ENCODE measurements at places on chromosomes 16 and 17.

GRCh38 chr17:11122908-11123307, 118.1 kb upstream of the SHISA6 start:
- no peak for DNase-seq

GRCh38 chr17:18946536-18946935, 5.4 kb upstream of the SLC5A10 start:
- DNase-seq: no peak

- no peak for DNase-seq
Measured at GRCh38 chr17:53492532-53492931, 330.2 kb upstream of the KIF2B start.

DNA sequence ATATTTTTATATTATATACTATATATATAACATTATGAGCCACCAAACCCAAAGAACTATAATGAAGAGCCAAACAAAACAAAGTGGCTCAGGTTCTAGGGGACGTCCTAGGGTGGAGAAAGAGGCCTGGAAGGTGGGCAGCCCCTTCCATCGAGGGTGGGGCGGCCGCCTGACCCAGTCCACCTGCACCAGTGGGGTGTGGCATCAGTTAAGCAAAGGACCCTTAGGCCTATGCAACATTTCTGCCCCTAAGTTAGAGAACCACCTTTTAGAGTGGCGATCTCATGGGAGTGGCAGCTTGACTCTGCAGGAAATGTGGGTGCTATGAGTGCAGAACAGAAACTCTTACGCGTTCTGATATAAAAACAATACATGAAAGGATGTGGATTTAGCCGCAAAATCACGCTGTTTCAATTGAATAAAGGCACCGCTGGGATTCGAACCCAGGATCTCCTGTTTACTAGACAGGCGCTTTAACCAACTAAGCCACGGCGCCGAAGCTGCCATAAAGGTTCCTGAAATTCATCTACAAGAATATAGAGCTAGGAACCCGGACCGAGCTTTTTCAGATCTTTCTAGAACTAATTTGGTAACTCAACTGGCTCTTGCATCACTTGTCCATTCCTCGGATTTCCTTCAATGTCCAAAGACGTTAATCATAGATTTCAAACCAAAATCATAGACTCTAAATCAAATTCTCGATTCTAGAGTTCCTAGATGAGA, 15.6 kb upstream of the AURKB start:
- DNase-seq: peak; percentile 62

DNA sequence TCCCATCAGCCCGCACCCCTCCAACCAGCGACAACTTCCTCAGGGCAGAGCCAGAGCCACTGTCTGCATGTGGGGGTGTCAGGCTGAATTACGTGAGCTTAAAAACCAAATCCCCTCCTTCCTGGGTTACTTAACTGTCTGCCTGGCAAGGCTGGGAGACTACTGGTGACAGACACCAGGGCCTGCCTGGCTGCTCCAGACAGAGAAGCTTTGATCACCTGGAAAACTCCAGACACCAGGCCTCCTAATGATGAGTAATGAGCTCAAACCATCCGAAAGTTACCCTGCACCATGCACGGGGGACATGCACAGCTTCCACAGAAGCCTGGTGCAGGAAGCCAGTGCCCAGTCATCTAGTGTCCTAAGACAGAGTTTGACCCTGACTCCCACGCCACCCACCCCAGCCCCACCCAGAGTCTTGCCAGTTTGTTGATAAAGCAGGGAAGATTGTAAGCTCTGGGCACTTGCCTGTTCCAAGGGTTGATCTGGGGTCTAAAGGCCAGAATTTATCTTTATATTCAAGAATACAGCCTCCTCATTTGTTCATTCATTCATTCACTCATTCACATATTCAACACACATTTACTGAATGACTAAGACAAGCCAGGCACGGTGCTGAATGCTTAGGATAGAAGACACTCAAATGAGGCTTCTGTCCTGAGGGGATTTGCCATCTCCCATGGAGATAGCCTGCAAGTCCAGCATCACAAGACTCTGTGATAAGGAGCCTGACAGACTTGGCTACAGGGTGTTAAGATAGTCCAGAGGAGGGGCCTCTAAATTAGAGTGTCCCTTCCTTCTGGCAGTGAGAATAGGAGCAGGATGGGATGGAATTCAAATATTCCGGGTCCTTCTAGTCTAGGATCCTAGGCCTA, 7.2 kb upstream of the CCDC182 start:
- no peak for DNase-seq

DNA sequence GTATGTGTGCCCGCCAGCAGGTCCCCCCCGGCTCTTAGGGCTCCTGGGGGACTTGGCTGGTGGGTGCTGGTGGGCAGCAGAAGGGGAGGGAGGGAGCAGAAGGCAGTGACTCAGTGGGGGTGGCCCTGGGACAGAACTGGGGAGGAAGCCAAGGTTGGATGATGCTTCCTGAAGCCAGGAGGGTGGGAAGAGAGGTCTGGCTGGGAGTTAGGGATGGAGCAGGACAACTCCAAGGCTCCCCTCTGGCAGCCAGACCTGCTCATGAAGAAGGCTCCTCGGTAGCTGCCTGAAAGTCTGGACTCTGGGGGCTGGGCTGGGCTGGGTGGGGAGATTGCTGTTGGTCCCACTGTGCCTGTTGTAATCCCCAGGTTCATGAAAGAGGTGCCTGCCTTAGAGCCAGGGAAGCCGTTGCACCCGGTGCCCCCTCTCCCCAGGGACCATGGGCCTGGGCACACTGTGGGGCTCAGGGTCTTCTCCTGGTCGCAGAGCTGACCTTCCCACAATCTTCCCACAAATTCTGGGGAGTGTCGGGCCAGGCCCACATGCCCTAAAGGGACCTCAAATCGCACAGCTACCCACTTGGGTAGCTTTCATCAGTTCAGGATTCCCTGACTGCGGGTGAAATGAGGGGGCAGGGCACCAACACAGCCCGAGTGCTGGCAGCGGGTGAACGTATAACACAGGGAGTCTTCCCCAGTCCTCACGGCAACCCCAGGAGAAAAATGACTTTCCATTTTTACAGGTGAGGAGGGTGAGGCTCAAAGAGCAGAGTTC, 1.1 kb upstream of the PLEKHG4 start:
- DNase-seq: no peak

GRCh38 chr16:11949527-11949926, 7.7 kb upstream of the NPIPB2 start:
- DNase-seq: no peak

GRCh38 chr17:2044263-2044894, 2.6 kb downstream of the OVCA2 start:
- no peak for DNase-seq

GRCh38 chr16:78425891-78426510, 326.5 kb downstream of the WWOX start:
- DNase-seq: no peak

DNA sequence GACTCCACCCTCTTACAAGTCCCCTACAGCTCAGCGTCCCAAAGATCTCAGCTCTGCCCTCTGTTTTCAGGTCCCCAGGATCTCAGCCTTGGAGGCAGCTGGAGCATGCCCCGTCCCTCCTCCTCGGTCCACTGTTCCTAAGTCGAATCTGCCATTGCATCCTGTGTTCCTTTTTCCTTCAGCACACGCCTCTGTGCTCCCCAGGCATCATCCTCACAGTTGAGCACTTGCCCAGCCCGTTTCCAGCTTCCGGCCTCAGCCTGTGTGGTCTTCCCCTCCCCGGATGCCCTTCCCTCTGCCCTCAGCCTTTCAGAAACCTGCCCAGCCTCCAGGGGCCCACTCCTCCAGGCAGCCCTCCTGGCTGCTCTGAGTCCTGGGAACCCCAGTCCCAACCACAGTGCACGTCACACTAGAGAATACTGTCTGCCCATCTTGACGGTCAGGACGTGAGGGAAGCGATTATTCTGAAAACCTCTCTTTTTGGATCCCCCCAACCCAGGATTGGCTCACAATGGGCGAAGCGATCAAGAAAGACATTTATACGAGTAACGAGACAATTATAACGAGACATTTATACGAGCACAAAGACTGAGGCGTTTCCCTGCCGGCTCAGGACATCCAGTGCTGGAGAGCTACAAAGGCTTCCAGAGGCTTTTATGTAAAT, 41.4 kb downstream of the RPH3AL start:
- DNase-seq: no peak

GRCh38 chr17:72763981-72764380, 328.5 kb downstream of the SLC39A11 start:
- DNase-seq: no peak

GRCh38 chr16:2839650-2840450, 9.7 kb downstream of the ZG16B start:
- DNase-seq: no peak

- no peak for DNase-seq
Measured at GRCh38 chr17:7098802-7099459, 15.7 kb downstream of the ASGR2 start.

DNA sequence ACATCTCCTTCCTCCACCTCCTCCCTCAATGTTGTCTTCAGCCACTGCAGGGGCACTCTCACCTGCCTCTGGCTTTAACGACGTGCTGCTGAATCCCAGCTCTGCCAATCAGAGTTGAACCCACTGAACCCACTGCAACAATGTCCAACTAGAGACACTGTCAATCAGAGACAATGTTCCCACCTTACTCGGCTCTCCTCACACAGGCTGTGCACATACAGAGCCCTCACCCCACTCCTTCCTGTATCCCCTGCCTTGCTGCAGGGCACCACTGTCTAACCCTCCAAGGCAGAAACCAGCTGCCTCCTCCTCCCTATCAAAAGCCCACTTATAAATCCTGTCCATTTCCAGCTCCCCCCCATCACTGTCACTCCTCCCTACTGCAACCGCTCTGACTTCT, 58.7 kb downstream of the ANKRD11 start:
- DNase-seq: no peak

DNA sequence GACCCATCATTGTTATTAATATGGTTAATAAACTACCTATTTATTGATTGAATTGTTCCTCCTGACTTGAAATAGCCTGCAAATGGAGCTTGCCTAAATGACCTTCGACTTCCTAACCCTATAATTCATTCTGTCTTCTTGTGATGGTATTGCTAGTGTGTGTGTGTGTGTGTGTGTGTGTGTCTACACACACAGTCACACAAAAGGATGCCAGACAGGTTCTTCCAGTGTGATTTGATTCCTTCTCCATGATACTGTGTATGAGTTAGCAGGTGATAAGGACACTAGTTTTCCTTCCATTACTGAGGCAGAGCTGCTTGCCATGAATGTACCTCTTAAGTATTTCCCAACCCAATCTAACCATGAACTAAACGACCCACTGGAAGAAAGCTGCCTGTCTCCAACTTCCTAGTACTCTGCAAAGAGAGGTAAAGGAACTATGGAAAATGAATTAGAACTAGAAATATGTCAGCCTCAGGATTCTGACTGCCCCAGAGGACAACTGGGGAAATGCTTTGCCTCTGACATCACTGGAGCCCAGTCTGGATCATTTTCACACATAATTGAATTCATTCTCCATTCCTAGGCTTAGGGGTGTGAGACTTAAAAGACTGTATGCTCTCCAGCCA, 3.5 kb upstream of the CDC6 start:
- no peak for DNase-seq

GRCh38 chr17:73933871-73934270, 269.6 kb upstream of the RPL38 start:
- DNase-seq: no peak

DNA sequence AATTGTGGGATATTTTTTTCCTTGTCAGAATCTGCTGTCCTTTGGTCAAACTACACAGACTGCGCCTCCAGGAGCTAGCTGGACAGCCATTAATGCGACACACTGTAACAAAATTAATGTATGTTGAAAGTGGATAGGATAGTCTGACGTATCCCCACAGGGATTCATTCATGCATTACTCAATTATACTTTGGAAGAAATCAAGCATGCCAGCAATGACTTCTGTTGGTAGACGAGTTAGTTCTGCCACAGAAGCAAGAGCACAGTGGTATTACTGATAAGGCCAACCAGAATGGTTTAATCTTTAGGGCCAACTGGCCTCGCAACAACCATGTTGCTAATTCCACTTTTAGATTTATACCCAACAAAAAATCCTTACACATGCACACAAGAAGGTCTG, 106.4 kb upstream of the TOB1 start:
- no peak for DNase-seq

DNA sequence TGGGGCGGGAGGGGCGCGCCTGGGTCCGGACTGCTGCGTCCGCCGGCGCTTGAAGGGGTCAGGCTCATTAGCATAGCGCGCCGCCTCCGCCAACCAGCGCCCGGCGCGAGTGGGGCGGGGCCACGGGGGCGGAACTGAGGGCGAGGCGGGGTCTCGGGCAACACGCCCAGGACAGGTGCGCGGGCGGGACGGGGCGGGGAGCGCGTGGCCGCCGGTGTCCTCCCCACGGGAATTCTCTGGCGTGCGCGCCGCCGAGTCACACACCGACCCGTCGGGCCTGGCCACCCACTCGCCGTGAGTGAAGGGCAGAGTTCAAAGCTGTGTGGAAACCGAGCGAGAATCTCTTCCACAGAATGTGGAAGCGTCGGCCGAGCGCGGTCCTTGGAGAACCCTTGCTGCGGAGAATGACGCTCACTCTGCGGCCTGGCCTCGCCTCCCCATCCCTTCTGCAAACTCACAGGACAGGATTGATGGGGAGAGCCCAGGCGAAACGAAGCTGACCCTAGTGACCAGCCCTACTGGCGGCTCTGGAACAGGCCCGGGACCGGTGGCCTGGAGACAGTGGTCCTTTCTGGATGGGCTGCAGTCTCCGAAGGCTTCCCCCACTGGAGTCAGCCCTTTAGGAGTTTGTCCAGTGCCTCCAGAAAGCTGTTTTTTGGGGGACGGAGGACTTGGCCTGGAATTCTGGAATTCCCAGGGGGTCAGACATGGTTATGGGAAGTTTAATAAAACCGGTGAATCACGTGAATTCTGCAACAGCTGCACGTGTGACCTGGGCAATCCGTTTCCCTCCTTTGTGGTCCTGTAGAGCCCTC, at the start of gene SNAI3:
SNAI3 (minus strand) TSS at position 69 of the 815 bp plus-strand sequence. CDS start 101 bp downstream, outside the sequence.
- DNase-seq: peak; percentile 90

GRCh38 chr17:7509937-7510336, 25.8 kb downstream of the POLR2A start:
- DNase-seq: no peak

DNA sequence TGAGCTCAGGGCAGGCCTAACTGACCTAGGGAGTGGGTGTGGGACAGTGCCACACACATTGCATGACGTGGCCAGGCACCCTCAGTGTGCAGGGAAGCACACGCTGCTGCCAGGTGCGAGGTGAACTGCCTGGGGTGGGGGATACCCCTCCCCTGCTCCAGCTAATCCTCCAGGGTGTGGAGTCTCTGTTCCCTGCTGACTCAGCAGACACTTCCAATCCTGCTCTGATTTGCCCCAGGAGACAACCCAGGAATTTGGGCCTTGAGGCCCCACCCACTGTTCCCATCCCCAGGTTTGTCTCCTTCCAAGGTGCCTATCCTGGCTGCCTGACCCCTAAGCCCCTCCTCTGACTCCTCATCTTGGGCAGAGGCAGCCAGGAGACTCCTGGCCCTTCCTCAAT, 10.7 kb downstream of the DLX3 start:
- no peak for DNase-seq

GRCh38 chr17:2065949-2066400, 11.1 kb downstream of the HIC1 start:
- no peak for DNase-seq

GRCh38 chr17:70096861-70097260, 21.8 kb downstream of the KCNJ16 start:
- DNase-seq: no peak

DNA sequence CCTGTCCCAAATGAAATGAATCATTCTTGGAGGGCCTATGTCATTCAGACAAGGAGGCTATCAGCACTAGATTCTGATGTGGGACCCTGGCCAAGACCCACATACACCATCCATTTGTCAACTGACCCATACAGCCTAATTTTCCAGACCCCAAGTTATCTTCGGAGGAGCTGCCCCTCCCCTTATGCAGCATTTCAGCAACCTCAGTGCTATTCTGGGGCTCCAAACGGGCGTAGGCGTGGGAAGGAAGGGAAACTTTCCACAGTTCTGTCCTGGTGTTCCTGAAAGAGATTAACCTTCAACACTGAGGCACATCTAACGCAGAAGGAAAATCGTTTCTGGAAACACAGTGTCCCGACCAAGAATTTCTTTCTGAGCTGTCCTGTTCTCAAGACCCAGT, 86.7 kb downstream of the MYH11 start:
- no peak for DNase-seq

All from activated T-cell treated with anti-CD3 and anti-CD28 coated beads, Interleukin-2, amount 50 U/mL, for 1 hour (primary cell).